ENCODE measurements at places on chromosomes 1 and 21.

- no peak for DNase-seq
Observed at GRCh38 chr1:10827377-10828333, 31.2 kb upstream of the CASZ1 start.

DNA sequence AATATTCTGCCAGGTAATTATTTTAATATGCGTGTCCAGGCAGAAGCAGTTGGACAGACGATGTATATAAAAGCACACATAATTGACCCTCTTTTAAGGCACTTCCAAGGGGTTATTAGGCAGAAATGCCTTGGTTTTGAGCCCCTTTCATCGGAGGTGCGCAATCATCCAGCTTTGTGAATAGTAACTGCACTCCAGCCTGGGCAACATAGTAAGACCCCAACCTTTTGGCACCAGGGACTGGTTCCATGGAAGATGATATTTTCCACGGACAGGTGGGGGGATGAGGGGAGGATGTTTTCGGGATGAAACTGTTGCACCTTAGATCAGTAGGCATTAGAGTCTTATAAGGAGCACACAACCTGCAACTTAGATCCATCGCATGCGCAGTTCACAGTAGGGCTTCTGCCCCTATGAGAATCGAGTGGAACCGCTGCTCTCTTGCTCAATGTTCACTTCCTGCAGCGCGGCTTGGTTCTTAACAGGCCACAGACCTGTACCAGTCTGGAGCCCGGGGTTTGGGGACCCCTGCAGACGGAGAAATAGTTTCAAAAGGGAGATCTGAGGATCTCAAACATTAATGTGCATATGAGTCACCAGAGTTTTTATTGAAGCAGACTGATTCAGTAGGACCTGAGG, 1.8 kb upstream of the MCOLN2 start:
- DNase-seq: no peak

DNA sequence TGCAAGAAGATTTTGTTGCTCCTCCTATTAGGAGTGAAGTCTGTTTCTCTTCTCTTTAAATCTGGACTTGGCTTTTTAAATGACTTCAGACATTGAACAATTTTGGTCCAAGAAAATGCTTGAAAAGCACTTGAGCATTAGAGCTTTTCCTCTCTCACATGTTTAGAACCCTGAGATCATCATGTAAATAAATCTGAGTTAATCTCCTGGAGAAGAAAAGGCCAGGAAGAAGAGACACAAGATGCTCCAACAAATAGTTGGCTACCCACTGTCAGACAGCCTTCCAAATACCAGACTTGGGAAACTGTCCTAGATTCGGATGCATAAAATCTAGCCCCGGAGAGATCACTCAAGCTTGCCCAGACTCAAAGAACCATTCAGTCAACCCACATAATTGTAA, 1353.1 kb upstream of the ADGRL4 start:
- DNase-seq: no peak

GRCh38 chr1:10881046-10881445, 84.6 kb upstream of the CASZ1 start:
- no peak for DNase-seq

DNA sequence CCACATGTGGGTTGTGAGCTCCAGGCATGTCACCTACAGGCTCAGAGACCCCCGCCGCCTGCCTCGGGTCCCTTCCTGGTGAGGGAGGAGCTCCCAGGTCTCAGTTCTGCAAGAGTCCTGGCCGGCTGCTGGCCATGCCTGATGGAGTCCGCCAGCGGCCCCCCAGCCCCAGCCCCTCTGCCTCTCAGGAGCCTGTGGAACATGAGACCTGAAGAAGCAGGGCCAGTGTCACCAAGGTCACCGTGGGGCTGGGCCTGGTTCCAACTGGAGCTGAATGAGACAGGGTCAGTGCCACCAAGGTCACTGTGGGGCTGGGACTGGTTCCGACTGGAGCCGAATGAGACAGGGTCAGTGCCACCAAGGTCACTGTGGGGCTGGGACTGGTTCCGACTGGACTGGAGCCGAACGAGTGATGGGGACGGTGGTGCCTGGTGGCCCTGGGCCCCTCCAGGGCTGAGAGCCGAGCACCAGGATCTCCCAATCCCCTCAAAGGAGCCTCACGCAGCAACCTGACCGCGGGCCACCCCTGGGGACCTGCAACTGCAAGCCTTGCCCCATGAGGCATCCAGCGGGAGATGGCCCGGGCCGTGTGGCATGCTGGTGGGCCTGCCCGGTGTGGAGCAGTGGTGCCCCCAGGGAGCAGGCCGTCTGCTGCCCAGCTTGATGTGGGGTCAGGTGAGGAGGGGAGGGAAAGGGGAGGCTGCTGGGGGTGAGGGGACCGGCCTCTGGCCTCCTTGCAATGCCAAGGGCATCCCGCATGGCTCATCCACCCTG, 14.5 kb upstream of the PTTG1IP start:
- no peak for DNase-seq

GRCh38 chr1:63004868-63005267, 220.9 kb downstream of the ATG4C start:
- peak; percentile 16 for DNase-seq

DNA sequence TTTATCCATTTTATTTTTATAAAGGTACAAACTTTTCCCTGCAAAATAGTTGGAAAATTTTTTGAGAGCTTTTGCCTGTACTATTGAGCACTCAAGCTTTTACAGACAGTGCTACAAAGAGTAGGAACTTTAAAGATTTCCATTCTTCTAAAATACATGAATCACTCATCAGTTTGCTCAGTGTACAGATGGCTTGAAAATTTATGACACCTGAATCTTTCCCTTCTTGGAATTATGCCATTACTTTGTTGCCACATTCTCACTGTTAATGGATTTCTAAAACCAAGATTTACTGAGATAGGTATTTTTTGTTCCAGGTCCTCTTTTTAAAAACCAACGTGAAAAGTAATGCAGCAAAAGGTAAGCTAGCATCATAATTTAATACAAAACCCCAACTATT, 76.0 kb downstream of the GPATCH2 start:
- no peak for DNase-seq

- DNase-seq: no peak
Observed at GRCh38 chr1:147622731-147623130, 47.6 kb downstream of the ACP6 start.

DNA sequence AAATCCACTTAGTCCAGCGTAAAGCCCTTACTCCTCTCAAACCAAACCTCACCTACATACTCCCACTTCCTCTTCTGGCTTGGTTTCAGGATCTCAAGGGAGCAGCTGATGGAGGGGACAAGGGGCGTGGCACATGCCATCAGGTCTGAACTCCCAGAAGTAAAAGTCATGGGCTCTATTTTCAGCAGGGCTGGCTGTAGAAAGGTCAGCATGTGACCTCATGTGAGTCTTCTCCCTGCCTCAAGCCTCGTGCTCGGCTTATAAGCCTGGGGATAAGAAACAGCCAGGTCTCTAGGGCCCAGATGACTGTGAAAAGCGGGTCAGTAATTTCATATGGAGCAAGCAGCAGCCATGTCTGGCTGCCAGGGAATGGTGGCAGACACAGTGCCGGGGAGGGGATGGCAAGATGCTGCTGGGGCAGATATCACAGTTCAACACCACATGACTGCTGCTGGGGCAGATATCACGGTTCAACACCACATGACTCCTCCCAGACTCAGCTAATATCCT, 227.9 kb downstream of the KCNH1 start:
- no peak for DNase-seq

GRCh38 chr1:24321697-24322469, 2.7 kb downstream of the GRHL3 start:
- DNase-seq: peak; percentile 86

DNA sequence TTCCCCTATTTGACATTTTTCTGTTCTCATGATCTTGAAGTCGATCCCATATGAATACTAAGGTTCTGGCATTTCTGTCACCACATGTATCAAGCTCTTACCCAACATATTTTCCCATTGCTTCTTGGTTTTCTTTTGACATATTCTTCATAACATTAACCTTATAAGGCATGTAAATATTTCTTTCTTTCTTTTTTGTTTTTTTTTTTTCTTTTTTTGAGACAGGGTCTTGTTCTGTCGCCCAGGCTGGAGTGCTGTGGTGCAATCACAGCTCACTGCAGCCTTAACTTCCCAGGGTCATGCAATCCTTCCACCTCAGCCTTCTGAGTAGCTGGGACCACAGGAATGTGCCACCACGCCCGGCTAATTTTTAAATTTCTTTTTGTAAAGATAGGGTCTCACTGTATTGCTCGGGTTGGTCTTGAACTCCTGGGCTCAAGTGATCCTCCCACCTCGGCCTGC, 33.1 kb upstream of the ERRFI1 start:
- DNase-seq: no peak

- DNase-seq: no peak
Observed at GRCh38 chr1:98030483-98030882, 109.6 kb upstream of the DPYD start.

DNA sequence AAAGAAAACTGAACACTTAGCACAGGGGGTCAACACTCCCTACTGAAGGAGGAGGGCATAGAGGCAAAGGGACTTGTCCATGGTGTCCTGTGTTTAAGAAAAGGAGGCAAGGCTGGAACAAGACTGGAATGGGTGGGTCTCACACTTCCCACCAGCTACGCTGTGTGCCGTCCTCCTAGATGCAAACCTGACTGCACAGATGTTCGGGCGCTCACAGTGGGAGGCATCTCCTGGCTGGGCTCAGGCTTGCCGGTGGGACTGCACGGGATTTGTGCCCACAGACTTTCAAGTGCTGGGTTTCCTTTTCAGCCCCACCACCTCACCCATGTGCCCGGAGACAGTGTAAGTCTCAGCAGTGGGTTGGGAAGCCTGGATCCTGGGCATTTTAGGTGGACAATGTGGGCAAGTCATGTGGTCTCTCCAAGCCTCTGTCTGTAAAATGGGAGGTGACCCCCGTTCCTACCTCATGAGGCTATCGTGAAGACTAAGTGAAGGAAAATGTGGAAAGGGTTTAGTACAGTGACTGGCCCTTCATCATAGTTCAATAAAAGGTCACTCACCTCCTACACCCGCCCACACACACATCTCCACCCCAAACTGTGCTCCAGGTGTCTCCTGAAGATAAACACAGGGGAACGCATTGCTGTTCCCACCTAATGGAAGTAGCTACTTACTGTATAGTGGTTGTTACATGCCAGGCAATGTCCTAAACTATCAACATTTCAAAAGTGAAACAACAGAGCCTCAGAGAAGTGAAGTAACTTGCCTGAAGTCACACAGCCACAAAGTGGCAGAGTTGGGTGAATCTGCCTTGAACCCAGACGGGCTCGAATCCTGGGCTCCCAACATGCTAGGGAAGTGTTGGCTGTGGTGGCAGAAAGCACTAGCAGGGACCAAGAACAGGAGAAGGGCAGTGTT, 36.0 kb downstream of the ATP1A1 start:
- no peak for DNase-seq

DNA sequence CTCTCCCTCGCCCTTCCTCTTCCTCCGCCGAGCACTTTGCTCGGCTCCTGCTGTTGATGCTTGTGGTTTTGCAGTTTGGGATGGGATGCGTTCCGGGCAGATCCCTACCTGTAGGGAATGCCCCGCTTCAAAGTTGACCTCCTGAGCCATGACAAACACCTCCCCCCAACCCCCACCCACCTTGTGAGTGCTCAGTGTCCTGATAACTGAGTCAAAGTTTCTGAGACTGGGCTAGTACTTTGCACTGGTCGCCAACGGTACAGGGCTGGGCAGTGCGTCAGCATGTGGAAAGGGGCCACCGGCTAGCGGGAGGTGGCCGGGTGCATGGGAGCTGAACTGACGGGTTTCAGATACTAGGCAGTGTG, 771 bp downstream of the RABGAP1L start:
- DNase-seq: peak; percentile 40

- DNase-seq: no peak
Observed at GRCh38 chr1:32239790-32240139, 7.3 kb upstream of the FAM167B start.

DNA sequence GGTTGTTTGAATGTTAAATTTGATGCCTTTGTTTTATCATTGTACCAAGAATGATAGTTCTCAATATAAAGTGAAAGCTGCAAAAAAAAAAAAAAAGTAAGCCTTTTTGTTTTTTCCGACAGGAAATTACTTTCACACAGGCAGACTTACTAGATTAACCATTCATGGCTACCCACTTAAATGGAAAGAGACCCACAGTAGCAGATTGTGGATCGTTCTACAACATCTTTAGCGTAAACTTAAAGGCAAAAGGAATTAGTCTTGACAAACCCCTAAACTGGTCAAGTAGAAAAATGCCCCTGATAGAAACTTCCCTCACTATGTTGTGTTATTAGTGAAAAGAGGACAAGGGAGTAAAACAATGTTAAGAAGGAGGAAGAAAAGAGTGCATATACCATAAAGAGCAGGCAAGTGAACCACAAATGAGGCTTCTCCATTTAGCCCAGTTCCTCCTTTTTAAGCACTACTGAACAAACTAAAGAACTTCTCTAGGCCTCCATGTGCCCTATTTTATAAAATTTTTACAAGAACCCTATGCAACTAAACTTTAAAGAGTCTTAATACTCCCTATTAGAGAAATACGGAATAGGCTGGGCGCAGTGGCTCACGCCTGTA, 1560.3 kb downstream of the MRPL39 start:
- no peak for DNase-seq

DNA sequence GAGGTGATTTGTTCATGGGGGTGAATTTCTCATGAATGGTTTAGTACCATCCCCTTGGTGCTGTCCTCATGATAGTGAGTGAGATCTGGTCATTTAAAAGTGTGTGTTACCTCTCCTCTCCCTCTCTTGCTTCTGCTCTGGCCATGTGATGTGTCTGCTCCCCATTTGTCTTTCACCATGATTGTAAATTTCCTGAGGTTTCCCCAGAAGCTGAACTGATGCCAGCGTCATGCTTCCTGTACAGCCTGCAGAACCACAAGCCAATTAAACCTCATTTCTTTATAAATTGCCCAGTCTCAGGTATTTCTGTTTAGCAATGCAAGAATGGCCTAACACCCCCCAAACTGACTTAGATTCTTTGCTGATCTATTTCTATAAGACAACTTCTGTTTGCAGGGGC, 249.4 kb upstream of the B3GALT2 start:
- no peak for DNase-seq

- DNase-seq: no peak
Observed at GRCh38 chr1:110049801-110050601, 15.6 kb downstream of the STRIP1 start.

DNA sequence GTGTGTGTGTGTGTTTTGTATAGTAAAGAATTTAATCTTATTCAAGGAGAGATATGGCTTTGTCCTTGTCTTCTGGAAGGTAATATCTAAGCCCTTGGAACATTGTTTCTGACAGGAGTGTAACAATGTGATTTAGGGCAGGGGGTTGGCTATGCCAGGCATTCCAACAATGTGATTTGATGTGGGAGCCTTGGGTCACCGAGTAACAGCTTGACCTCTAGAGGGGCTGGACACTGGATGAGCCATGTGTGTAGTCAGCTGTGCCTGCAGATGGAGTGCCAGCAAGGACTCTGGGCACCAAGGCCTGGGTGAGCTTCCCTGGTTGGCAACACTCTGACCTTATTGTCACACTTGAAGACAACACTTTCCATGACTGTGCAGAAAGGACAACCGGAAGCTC, 336.1 kb upstream of the ZP4 start:
- no peak for DNase-seq

All from HuH-7 (cell line).